ENCODE measurements at places on chromosomes 13 and 19.

DNA sequence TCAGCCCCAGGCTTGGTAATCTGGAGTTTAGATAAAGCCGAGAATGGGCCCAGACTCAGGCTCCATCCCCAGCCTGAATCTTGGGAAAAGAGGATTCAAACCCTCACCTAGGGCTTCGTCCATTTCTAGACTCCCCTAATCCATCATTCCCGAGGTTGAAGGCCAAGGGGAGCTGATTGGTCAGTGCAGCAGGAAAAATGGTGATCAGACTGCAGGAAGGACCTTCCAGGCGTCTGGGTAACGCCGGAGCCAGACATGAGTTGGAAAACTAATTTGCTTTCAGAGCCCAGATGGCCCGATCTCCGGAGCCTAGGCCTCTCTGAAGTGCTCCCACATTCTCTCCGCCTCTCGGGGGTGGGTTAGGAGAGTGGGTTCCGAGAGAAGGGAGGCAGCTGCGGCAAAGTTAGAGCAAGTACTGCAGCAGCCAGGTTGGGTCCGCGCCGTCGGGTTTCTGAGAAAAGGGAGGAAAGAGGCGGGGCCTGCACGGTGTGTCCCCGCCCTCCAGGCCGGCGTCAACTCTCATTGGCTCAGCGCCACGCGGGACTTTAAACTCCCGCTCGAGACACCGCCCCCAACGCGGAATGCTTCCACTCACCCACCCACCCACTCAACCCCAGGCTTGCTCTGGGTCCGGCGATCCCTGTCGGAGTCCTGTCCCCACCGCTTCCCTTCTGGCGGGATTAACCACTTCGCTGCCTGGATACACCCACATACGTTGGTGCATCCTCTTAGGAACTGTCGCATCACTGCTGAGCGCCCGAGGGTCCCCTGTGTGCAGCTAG is 788 bp upstream of the RTBDN start:
- peak; percentile 29 for DNase-seq

DNA sequence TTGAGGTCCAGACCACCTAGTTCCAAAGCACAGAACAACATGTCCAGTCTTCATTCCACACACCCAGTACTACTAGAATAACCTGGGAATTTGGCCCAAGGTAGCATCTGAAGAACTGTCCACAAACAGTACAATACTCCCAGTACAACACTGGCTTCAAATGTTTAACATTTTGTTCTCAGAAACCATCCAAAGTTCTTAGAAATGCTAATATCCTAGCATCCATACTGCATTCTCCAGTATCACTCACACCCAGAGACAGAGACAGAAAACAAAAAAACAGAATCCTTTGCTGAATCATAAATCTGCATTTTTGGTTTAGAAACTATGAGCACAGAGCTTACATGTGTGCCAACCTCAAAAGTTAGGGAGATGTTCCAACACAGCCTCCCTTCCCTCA is 490.8 kb downstream of the FOXO1 start:
- no peak for DNase-seq

DNA sequence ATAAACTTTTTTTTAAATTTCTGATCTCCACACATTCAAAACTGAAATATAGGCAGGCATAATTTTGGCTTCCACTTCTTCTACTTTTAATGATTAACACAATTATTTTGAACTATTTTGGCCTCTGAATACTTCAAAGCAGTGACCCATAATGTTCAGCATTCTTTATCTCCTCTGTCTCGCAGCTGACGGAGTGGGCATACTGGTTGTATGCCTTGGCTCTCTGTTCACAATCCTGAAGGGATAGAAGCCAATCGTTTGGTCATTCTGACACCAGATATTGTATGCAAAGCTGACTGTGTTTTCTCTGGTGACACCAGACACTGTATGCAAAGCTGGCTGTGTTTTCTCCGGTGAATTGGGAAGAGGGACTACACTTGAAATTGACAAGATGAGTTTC is 833.0 kb downstream of the EFNB2 start:
- DNase-seq: no peak

DNA sequence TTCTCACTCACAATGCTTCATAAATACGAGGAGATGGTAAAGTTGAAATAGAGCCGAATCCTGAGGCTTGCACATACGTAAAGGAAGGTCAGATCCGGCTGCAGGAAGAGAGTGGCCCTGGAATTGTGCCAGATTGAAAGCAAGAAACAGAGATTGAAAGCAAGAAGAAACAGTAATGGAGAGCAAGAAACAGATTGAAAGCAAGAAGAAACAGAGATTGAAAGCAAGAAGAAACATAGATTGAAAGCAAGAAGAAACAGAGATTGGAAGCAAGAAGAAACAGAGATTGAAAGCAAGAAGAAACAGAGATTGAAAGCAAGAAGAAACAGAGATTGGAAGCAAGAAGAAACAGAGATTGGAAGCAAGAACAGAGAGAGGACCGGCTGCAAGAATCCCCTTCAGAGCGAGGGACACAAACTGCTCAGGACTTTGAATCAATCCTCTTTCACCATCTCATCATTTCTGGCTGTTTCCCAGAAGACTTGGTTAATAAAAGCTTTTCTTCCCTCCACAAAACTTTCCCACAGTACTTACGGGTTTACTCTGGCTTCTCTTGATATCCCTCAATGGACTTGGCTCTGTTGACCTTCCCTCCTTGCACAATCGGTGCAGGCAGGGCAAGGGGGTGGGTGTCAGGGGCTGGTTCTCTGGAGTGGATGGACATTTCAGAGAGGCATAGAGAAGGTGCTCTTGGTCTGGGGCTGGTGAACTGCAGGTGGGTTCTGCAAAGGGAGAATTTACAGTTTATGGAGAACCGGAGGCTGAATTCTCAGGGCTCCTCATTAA is 25.5 kb downstream of the OR7A5 start:
- DNase-seq: no peak

- DNase-seq: no peak
Observed at GRCh38 chr19:33432015-33432414, 58.5 kb downstream of the CEBPG start.

DNA sequence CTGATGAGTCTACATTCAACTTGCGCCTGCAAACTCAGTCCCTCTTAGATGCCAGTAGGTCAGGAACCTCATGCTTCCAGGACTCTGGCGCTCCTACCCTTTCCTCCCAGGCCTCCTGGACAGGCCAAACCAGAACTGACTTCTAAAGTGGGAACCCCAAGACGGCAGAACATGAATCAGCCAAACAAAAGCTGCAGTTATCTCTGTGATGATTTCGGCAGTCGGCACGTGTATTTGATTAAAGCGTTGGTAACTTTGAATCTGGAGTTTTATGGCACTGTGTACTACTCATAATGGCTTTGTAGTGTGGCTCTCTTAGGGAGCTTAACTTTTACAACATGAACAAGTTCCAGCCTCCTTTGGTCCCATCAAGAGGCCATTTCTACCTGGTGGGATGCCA is 13.7 kb downstream of the ACTN4 start:
- no peak for DNase-seq

DNA sequence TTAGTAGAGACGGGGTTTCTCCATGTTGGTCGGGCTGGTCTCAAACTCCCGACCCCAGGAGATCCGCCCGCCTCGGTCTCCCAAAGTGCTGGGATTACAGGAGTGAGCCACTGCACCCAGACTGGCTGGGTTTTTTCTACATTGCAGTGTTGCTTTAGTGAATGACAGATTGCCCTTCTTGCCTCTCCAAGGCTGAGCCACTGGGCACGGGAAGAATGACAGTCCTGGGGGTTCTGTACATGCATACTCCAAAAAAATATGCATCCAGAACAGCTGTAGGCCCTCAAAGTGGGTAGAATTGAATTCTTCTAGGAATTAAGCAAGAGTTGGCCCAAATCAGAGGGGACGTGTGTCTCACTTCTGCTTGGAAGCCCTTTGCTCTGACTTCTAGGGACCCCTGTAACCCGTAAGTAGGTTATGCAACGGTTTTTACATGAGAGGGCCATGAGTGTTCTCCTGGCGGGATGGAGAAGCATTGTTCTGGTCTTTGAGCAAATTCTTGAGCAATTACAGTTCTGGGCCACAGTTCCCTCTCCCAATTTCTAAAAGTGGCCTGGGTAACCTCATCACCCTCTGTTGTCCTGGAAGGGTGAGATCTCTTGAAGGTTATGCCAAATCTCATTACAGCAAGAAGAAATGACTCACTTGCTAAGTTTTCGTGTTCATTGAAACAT is 3.6 kb downstream of the ACTN4 start:
- DNase-seq: no peak

DNA sequence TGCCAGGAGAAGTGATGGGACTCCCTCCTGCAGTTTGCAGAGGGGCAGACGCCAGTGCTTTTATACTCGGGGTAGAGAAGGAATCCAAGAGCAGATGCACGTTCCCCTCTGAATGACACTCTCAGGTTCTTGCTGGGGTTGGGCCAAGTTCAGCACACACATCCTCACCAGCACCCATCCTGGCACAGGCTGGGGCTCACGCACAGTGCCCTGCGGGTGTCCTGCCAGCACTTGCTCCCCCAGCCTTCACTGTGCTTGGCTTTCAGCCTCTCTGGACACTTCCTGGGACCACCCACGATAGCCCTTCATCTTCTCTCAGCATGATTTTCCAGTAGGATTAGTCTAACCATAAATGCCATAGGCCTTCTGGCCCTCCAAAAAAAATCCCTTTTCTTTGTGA is 158.6 kb downstream of the ZNF536 start:
- no peak for DNase-seq

All from neural crest cell (in vitro differentiated cells).